GOT3 (cell line): ENCODE measurements at places on chromosomes 5 and 9.

DNA sequence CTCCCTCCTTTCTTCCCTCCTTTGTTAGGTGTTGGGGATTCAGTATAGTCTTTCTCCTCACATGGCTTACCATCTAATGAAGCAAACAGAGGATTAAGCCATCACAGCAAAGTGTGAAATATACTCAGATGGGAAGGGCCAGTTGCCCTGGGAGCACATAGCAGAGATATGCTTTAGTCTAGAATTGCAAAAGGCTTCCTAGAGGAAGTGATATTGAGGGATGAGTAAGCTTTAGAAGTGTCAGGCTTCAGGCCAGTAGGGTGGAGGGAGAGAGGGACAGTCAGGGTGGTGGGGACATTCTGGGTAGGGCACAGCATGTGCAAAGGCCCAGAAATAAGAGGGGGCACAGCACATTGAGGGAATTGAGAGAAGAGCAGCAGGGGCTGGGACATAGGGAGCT lies 46.2 kb upstream of the GLRA1 start:
- no peak for DNase-seq

DNA sequence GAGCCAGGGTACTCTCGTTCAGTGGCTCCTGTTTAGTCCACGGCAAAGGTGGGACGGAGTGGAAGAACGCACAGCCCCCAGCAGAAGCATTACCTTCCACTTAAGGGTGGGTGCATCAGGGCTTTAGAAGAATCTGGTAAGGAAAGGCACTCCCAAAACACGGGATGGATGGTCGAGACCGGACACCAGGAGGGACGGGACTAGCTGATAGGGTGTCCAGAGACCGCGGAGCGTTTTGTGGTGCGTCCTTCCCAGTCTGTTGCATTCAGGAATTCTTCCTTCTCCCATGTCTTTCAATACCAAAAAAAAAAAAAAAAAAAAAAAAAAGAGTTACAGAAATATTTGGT lies 545 bp upstream of the CTSV start:
- no peak for DNase-seq

- no peak for DNase-seq
These were observed 7.4 kb downstream of the TRAF1 start for GRCh38 chr9:120918931-120919842.

DNA sequence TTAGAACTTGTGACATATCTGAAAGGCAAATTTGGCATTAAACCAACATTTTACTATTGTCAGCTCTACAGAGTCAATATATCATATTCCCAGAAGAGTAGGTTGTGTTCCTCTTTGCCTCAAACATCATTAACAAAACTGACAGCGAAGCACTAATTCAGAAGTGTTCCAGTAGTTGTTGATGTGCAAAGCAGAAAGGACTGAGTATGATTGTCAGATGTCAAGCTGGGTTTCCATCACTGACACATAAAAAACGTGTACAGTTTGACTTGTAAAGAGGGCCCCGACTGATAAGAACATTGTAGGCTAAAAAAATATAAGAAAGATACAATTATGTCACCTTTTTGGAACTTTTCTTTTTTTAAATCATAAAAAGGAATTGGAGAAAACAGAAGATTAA lies 101.5 kb upstream of the ZNF608 start:
- no peak for DNase-seq

- no peak for DNase-seq
These were observed 143.9 kb upstream of the DAP start for GRCh38 chr5:10904862-10905432.

- no peak for DNase-seq
These were observed 8.4 kb downstream of the FNBP1 start for GRCh38 chr9:130034570-130034969.

GRCh38 chr5:143685246-143685815 lies 126.6 kb upstream of the HMHB1 start:
- DNase-seq: no peak

DNA sequence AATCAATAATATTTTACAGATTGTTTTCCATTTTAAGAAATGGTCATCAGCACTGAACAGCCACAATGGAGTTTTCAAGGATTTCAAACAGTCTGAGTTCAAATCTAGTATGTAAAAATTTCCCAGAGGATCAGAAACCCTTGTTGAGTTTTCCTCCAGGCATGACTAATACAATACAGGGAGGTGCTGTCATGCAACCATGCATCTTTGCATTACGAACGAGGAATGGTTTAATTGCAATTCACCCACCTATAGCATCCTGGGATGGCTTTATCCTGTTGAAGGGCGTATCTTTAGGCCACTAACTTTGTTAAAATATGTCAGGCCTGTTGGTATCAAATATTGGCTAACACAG lies 196.4 kb downstream of the EFNA5 start:
- no peak for DNase-seq

DNA sequence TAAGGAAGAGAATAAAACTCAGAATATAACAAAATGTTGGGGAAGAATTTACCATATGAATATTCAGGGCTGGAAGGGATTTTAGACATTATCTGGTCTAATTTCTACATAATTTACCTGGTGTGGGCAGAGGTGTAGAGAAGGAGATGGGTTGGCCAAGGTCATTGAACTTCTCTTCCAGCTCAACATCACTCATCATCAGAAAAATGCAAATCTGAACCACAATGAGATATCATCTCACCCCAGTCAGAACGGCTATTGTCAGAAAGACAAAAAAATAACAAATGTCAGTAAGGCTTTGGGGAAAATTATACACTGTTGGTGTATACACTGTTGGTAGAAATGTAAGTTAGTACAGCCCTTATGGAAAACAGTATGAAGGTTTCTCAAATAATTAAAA lies 121.7 kb downstream of the PTTG1 start:
- no peak for DNase-seq

DNA sequence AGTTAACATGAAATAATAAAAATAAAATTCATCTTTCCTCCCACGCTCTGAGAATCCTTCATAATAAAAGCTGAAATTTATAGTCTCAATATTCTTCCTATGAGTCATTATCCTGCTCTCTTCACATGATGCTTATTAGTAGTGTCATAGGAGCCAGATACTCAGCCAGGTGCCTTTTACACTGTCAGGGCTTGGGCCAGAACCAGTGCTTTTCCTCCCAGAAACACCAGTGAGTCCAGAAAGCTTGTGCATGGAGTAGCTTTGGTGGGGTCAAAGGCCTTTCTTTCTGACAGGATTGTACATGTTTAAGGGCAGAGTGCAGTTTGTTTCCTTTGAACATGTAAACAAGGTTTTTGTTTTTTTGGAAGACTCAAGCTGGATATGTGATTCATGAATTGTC lies 6.8 kb downstream of the LSM11 start:
- no peak for DNase-seq

GRCh38 chr5:10866913-10867312 lies 105.9 kb upstream of the DAP start:
- DNase-seq: no peak

DNA sequence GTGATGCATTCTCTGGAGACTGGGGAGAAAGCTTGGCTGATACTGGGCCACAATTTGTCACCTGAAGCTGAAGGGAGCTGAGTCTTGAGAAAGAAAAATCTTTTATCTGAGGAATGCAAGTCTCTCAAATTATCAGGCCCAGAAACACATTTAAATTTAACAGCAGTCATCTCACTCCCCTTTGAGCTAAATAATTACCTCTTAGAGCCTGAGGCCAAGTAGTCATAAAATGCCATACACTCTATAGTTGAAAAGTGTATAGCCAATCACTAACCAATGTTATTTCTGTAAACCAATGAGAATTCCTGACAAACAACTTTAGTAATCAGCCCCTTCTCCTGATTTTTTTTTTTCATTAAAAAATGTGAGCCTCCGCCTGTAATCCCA lies 32.7 kb upstream of the DAPK1 start:
- no peak for DNase-seq

- no peak for DNase-seq
These were observed 140.9 kb downstream of the PSAT1 start for GRCh38 chr9:78437806-78438205.

GRCh38 chr9:80937645-80938044 lies 751.7 kb downstream of the TLE1 start:
- DNase-seq: no peak

DNA sequence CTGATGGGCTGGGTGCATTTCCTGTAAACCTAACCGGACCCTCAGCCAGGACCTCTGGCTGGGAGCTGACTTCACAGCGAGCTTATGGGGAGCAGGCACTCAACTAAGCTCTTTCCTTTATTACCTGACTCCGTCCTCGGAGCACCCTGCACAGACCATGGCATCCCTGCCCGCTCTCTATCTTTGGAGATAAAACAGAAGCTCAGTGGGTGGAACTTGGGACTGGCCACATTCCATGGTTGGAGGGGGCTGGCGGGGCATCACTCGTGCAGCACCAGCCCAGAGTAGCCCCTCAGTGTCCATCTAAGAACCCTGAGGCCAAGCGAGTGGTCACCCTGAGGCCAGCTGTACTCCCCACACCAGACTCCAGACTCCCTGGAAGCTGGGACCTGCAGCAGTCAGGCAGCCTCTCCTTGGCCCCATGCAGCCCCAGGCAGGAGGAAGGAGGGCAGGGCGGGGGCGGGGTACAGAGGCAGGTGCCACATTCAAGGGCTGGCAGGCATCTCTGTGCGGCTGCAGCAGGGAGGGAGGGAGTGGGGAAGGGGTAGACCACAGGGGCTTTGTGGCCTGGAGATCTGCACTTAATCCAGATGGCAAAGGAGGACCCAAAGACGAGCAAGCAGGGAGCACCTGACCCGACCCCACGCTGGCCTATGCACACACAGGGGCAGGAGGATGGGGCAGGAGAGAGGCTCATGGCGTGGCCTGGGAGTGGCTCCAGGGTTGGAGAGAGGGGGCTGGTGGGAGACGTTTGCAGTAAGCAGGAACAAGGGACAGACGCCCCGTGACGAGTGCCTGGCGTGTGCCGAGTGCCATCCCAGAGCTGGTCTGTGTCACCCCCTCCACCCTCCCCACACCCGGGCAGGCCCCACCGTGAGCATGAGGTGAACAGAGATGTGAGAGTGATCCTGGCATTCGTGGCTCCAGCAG lies 26.1 kb downstream of the GLT6D1 start:
- no peak for DNase-seq

DNA sequence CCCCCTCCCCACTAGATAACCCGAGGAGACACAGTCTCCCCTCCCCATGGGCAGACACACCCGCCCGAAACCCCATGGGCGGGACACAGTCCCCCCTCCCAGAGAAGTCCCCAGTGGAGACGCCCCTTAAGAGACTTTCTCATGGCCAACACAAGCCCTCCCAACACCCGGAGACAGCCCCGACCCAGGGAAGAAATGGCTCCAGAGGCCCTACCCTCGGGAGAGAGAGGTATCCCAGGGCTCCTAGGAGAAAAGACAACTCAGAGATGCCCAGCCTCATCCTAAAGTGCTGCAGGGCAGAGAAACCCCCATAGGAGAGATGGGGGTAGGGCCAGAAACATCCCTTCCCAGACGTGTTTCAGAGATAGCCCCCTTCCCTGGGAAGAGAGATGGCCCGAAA lies 27.4 kb downstream of the PCDH1 start:
- no peak for DNase-seq

GRCh38 chr5:95884017-95884325 lies 61.4 kb upstream of the GLRX start:
- DNase-seq: no peak

DNA sequence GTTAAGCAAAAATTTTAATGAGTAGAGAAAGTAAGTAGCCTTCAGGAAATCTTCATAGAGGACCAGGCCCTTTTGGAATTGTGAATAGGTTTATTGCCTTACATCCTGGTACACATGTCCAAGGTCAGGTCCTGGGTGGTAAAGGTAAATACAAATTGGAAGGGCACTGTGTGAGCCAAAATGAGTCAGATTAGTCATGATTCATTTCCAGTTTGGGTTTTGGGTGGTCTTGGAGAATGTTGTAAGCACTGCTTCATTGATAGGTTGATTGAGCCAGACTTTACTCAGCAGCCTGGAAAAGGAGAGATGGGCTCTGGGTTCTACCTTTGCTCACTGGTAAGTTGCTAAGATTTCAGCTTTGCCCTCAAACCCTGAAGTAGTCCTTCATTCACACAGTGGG lies 82.5 kb upstream of the ZNF169 start:
- no peak for DNase-seq

DNA sequence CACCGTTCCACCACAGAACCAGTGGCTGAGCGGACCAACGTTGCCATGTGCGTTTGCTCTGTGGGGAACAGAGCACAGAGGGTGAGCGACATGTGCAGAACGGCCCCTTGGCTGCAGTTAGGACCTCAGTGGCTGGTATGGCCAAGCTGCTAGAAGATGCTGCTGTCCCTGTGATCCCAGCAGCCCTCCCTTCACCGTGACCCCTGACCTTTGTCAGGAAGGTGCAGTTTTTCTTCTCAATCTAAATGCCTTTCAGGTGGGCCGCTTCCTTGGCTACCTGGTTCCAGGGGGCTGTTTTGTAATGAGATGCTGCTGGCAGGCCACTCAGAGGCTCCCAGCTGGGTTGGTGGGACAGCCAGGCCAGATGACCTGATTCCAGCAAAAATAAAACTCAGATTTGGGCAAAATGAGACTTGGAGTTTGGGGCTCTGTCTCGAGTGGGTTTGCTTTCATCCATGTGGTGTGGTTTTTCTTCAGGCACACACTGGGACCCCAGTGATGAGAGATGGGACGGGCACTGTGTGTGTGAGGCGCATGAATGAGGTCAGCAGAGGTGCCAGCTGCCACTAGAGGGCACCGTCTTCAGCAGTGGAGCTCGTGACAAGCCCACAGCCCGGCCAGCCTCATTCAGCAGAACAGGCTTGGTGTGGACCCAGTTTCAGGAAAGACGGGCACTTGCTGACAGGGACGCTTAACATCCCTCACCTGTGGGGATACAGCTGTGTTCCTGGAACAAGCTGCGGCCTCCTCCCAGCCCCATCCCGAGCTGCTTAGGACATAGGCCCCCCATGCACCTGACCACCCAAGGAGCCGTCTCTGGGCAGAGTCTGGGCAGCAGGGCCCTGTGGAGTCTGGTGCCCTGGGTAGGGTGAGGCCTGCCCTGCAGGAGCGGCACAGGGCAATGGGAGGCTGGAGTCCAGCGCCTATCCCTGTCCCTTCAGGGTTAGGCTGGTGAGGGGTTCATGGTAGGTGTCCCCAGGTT lies 4.1 kb downstream of the MRPS2 start:
- no peak for DNase-seq

- no peak for DNase-seq
These were observed 36.3 kb upstream of the TRPM3 start for GRCh38 chr9:71157731-71158130.

DNA sequence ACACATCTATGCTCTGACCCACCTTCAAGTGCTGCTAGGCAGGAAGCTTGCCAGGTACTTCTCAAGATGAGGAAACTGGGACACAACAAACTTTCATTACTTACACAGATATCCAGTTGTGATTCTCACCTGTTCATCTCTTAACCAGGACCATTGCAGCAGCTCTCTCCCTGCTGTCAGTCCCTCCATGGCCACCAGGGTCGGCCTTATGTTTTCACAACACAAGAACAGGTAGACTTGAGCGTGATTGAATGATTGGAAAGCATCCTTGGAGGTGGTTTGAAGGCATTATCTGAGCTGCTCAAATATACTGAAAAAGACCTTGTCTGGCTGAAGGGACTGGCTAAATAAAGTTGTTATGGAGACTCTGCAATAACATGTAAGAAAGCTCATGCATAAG lies 94.4 kb downstream of the MTREX start:
- no peak for DNase-seq
